Mesothelial cell of epicardium (in vitro differentiated cells): ENCODE measurements at places on chromosomes 5 and 9.

DNA sequence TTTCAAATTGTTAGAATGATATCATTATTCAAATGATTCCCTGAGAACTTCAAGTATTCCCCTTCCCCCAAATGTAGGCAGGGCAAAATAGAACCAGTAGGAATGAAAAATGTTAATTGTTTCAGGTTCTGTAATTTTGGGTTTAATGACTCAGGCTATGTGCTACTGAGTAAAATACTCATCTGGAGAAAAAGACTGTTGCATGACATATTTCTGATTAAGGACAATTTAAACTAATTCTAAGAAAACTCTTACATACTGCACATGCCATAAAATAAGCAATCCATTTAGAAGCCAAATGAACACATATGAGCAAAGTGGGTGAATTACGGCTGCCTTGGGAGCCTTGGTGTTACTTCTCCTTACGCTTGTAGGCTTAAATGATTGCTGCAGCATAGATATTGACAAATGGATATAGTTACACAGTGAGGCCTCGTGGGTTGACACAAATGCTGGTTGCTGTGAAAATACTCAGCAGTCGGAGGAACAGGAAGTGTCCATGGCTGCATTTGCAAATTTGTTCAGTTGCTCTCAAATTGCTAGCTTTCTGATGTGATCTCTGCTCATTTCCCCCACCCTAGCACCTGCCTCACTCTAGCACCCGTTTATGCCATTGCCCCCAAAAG is 174.9 kb upstream of the DMAC1 start:
- no peak for DNase-seq

DNA sequence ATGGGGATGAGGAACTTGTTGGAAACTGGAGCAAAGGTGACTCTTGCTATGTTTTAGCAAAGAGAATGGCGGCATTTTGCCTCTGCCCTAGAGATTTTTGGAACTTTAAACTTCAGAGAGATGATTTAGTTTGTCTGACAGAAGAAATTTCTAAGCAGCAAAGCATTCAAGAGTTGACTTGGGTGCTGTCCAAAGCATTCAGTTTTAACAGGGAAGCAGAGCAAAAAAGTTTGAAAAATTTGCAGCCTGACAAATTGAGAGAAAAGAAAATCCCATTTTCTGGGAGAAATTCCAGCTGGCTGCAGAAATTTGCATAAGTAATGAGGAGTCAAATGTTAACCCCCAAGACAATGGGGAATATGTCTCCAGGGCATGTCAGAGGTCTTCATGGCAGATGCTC is 682.3 kb upstream of the ST8SIA4 start:
- DNase-seq, result no peak

- no peak for DNase-seq
Observed at GRCh38 chr9:131404581-131404980, 10.7 kb downstream of the PRRC2B start.

- DNase-seq, result no peak
Observed at GRCh38 chr9:28542928-28543327, 969.6 kb upstream of the C9orf72 start.

DNA sequence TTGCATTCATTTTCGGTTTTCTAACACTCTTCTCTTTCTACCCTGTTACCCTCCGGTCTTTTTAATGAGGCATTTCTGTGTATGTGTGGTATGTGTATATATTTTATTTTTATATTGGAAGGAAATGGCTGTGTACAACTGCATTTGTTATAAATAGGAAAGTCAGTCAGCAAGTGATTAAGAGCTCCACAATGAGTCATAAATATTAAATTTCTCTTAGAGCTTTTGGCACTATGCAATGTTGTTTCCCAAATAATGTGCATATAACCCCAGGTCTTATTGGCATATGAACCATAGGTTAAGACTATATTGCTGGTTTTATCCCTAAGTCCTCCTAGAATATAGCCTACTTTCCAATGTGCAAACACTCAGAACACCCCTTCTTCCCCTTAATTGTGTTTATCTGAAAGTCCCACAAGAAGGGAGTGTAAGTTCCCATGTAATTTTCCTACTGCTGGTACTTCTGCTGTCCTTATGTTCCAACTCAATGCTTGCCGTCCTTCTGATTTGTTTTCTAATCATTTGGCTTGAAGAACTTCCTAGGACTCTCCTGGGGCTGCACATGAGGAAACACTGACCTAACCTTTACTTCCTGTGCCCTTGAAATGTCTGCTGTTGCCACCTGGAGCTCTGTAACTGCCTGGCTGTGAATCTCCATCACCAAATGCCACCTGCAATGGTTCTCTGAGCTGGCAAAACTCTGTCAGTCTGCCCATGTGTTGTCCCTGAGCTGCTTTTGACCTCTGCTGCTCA is 65.5 kb upstream of the PCSK5 start:
- no peak for DNase-seq

- DNase-seq, result no peak
Observed at GRCh38 chr9:26176628-26177027, 498.4 kb upstream of the TUSC1 start.
